Stimulated activated CD4-positive, alpha-beta T cell treated with anti-CD3 and anti-CD28 coated beads, Interleukin-1b, Interleukin-23, amount 100 ng/mL, for 1 hour (primary cell): ENCODE measurements at places on chromosomes 12 and 14.

GRCh38 chr12:16524378-16524777 is 81.6 kb downstream of the LMO3 start:
- DNase-seq, result no peak

- no peak for DNase-seq
Observed at GRCh38 chr12:13609894-13610679, 371.3 kb downstream of the GRIN2B start.

DNA sequence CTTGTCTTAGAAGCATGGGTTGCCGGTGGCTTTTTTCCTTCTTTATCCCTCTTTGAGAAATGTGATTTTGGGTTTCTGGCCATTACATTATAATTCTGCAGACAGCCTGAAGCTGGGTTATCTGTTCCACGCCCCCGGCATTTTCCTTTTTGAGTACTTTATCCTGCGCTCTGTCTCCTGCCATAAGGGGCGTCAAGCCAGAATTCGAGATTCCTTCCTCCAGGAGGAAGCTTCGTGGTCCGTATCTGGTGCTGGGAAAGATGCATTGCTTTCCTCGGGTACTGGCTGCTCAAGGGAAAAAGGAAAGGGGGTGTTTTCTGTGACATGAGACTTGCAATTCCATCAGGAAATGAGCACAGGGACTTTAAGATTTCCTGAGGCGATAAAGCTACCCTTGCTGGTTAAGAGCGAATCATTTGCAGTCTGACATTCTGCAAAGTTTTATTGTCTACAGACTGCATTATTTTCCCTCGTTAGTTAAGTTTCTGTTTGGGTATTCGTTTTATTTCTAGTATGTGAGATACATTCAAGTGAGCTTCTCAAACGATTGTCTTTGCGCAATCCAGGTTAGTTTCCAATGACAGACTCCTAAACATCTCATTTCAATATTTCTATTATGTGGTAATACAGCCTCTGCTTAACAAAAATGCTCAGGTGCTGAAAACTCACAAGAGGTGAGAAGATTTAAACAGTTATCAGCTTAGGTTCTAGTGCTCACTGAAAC is 694 bp downstream of the AKAP5 start:
- DNase-seq, result no peak

DNA sequence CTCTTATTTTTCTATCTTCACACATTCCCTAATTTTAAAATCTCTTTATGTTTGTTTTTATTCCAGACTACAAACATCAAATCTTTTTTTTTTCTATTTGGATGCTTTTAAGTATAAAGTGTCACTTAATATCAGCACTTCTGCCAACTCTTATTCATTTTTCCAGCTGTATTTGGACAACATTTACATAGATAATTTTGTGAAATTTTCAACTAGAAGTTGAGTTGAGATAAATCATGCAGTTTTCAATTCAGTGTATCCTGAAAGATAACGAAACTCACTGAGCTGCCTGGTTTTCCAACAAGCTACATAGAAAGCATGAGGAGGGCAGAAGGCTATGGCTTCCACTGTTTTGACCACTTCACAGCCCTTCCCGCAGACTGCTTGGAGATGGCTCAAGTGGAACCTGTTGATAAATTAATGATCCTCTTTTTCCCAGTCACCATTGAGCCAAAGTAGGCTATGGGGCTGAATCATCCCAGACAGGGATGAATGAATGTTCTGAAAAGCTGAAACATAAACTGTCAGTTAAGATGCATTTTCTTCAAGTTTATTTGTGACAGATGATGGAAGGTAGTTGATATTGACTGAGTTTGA is 213.9 kb downstream of the RAD51B start:
- no peak for DNase-seq

DNA sequence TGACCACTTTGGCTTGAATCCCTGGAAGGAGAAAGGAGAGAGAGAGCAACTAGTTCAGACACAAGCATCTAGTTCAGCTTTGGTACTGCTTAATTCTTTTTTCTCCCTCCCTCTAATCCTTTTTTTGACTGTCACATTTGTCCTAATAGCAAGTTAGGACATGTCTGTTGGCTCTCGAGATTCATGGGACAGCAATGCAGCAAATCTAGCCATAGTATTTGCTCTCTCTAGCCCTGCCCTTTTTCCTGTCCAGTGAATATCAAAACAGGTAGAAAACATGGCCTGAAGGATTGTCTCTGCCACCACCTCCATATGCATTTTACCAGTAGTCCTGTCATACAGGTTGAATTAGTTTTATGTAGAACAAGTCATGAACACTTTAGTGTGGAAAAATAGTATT is 116.4 kb downstream of the PTPRB start:
- no peak for DNase-seq

GRCh38 chr14:22484632-22485031 is 104.4 kb downstream of the DAD1 start:
- no peak for DNase-seq

DNA sequence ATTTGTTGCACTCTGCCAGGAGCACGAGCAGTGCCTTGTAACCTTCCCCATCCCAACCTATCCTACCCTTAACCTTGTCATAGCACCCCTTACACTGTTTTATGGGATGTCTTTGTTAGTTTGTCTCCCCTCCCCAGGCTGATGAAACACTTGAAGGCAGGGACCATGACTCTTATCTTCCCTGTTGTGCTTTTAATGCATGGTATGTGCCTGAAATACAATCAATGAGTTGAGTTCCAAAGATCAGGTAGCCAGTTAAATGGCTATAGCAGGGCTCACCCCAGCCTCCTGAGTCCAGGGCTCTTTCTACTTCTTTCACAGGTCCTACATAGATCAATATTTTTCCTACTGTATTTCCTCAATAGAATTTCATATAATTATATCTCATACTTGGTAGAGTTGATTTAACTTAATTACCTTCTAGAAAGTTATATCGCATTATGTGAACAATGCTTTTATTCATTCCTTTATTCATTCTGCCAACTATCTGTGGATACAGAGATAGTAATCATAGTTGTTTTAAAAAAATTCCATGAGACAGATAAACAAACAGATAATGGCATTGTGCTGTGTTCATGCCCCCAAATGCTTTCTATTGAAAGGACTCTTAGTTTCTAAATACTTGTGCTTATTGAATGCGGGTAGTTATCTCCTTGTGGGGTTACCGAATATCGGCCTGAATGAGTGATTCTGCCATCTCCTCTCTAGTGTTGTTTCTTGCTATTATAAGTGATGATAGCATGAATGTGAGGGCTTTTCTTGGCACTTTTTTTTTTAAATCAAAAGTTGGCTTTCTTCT is 347.4 kb downstream of the NPAS3 start:
- DNase-seq, result no peak

GRCh38 chr12:82754856-82755255 is 68.2 kb downstream of the TMTC2 start:
- DNase-seq, result no peak

GRCh38 chr12:39003541-39004155 is 98.3 kb upstream of the CPNE8 start:
- no peak for DNase-seq

GRCh38 chr14:47278233-47278842 is 397.1 kb downstream of the MDGA2 start:
- DNase-seq, result no peak

DNA sequence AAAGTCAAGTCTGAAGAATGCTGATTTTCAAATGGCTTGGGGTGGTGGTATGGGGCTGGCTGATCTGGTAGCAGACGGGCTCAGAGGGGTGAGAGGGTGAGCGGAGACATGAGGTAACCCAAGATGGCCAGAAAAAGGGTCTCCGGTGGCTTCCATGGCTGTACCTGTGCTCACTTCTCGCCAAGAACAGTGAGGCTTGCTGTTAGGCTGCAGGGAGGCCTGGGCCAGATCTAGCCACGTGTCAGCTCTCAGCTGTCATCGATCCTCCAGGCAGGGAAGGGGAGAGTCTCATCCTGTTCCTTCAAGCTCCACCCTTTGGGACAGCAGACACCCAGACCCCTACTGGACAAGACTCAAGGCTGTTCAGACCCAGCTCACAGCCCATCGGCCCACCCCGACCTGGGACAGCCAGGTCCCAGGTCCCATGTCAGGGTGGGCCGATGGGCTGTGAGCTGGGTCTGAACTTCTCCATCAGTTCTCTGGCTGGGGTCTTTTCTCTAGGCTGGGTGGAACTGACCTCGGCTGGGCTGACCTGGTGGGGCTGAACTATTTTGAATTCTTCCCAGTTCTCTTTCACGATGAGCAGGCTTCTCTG is 9.0 kb downstream of the LRTM2 start:
- DNase-seq, result no peak

GRCh38 chr12:67039995-67040860 is 228.9 kb upstream of the CAND1 start:
- no peak for DNase-seq

- no peak for DNase-seq
Observed at GRCh38 chr12:73277971-73278370, 1005.8 kb downstream of the TRHDE start.

- DNase-seq, result no peak
Observed at GRCh38 chr14:74902941-74903705, 19.9 kb downstream of the RPS6KL1 start.

DNA sequence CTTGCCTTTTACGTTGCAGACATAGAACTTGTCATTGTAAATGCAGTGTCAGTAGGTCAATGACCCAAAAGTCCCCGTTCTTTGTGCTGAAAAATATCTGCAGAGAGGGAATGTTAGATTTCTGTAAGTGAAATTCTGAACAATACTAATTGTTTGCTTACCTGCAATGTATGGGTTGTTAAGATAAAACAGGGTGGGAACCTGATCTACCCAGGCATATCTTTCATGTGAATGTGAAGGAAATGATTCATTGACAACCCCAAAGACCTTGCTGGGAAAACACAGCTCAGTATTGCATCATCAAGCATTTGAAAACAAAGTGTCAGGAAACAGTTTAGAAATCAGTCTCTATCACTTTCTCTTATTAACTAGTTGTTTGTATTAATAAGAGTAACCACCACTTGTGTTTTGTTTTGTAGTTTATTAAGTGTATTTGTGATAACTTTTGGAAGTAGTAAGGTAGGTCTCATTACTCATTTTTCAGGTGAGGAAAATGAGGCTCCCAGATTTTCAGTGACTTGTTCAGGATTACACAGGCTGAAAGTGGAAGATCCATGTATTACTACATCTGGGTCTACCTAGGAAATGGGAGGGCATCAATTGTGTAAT is 57.9 kb upstream of the SLC38A2 start:
- no peak for DNase-seq

DNA sequence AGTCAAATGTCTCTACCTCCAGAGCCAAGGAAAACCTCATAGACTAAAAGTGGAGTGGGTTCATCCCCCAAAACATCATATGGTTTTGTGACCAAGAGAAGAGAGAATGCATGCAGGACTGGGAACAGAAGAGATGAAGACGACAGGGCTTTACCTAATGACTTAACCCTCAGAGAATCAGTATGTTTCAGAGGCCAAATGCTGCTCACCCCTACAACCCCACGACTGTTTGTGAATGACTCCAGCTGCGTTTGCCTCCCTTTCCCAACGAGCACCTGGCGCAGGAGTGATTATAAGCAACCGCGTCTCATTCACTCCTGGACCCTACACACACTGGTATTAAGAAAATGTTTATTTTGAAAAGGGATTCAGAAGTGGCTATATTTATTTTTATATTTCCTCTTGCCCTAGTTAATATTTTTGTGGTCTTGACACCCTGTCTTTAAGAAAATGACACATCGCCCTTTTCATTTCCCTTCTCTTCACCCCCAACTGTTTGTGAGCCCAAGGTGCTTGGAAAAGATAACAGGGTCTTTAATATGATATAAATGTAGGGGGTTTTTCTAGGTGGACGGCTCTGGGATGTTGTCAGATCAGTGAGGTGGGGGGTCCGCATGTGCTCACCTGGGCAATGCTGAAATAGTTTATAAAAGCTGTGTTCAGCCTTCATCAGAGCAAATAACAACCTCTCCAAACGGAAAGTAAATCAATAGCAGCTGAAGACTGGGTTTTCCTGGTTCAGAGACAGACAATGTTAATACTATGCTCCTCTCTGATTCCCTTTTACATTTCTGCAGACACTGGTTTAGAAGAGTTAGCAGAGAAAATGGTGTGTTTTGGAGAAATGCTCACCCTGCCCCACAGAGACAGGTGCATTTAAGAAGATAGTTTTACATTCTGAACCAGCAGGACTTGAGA is 77.7 kb downstream of the SLC15A4 start:
- no peak for DNase-seq

DNA sequence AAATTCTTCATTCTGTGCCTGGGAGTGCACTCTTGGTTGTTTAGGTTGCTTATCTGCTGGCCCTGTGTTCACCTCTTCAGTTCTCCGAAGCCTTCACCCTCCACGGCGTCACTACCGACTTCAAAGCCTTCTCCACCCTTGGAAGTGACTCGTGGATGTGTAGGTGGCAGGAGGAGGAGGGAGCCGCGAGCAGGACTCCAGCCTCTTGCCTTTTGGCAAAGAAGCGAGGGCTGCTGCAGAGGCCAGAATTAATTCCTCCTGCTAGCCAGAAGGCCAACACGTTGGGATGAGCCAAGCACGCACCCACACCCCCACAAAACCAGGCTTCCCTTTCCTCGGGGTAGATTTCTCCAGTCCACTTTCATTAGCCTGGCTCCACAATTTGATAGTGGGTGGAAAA is 86.5 kb downstream of the TBX5 start:
- no peak for DNase-seq

DNA sequence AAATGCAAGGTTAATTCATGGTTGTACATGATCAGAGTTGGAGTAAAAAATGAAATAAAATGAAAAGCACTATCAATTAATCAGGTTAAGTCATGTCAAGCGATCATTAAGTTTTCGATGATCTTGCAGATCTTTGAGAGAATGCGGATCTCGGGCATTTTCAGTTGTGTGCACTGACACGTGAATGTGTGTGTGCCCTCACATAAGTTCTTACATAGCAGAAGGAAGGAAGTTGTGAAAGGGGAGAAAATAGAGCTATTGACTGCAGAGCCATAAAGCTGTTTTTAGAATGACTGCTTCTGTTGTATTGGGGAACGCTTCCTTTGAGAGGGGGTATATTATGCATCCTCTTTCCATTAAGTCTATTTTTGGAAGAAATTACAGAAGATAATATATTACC is 101.3 kb downstream of the HMGA2 start:
- no peak for DNase-seq

- DNase-seq, result no peak
Observed at GRCh38 chr12:98232753-98233390, 282.5 kb upstream of the TMPO start.

DNA sequence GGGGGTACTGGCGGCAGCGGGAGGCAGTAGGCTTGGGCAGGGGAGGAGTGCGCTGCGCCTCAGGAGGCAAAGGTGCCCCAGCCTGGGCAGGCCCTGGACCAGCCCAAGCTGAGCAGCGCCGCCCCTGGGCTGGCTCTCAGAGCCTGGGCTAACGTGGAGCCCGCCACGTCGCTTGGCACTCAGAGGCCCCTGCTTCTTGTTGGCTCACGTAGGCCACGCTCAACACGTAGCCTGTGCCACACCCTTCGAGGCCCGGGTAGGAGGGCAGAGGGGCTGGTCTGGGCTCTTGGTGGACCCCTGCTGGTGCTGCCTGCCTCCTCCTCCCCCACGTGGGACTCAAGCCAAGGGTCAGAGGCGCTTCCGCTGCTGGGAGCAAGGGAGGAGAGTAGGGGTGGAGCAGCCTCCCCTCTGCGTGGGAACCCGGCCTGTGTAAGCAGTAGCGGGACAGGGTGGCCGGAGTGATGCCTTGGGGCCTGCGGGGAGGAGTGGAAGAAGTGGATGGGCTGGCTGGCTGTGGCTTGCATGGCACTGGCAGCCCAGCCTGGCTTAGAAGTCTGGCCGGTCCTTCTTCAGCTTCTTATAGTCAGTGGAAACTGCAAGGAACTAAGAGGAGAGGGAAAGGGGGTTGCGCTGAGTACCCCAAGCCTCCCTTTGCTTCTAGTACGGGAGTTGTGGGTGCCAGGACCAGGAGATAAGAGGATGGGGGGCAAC is 5.7 kb downstream of the SHMT2 start:
- no peak for DNase-seq
